Activated T-cell treated with anti-CD3 and anti-CD28 coated beads, Interleukin-2, amount 50 U/mL, for 72 hours (primary cell): ENCODE measurements at places on chromosomes 5 and 9. TPM values are rescaled to one million over a fixed set of nuclear protein-coding genes. Genes with fewer than 3 reads are reported as not detected.

The C6 gene
- total RNA-seq: not detected

DNA sequence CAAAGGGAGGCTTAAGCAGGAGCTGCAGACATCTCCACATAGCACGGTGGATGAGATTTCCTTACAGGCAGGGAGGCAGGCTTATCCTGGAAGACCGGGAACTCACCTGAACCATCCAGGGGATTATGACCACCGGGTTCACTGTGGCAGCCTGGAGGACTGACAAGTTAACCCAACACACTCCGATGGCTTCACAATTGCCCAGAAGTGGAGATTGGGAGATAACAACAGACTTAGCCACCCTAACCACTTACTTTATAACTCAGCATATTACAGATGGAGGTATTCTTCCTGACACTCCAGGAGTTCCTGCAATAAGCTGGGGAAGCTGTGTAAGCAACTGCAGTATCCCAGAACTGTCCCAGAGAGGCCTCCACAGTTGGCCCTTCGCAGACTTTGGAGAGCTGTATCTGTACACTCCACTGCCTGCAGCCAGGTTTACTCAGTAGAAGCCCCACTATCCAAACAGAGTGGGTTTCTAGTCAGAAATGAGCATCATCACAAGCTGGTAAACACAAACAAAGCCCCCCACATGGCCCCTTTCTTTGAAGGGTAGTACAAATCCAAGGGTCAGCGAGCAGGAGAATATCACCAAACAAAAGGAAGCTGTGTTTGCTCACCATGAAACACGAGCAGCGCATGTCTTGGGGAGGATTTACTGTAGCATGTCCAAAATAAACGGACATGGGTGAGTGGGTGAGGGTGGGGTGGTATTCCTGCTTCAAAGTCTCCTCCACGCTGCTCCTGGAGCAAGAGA lies 462.2 kb downstream of the RASEF start:
- DNase-seq: no peak

DNA sequence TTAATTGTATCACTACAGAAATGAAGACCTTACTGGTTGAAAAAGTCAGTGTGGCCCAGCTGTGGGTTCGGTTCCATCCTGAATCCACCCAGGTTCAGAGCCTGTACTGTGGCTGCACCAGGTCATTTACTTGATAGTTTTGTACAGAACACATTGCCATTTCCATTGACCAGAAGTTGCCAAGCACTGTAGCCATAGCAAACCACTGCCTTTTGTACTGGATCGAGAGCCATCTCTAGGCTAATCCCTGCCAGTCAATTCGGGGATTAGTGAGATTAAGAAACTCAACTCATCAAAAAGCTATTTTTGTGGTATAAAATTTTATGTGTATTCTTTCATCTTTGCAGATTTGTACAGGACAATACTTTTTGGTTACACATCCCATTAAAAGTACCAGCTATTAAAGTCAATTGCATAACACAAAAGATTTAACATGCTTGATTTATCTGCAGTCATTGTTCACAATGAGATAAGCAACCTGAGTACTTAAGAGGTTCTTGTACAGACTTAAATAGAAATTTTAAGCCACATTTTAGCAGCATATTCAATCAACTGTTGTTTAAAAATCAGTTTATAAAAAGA lies 108.5 kb upstream of the OTULINL start:
- DNase-seq: no peak

GRCh38 chr5:116144103-116144502 lies 59.3 kb downstream of the COMMD10 start:
- DNase-seq: no peak

DNA sequence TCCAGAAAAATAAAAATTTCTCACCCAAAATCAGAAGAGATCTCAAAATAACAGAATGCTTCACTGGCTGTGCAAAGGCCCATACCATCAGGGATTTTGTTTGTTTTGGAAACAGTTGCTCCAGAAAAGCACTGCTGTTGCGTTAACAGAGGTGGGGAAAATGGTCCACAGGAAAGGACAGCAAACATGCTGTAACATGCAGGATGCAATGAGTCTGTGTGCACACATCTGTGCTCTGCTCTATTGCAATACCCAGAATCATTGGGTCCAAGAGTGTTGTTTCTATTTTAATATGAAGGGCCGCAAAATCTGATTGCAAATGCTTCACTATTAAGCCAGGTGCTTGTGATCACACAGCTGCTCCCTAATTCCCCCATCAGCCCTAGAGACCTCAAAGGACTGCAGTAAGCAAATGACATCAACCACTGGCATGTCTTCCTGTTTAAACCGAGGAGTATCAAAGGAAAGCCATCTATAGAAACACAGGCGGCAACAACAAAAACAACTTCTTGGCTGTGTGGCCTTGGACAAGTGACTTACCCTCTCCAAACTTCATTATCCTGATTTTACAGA lies 141.0 kb downstream of the DCP2 start:
- no peak for DNase-seq

DNA sequence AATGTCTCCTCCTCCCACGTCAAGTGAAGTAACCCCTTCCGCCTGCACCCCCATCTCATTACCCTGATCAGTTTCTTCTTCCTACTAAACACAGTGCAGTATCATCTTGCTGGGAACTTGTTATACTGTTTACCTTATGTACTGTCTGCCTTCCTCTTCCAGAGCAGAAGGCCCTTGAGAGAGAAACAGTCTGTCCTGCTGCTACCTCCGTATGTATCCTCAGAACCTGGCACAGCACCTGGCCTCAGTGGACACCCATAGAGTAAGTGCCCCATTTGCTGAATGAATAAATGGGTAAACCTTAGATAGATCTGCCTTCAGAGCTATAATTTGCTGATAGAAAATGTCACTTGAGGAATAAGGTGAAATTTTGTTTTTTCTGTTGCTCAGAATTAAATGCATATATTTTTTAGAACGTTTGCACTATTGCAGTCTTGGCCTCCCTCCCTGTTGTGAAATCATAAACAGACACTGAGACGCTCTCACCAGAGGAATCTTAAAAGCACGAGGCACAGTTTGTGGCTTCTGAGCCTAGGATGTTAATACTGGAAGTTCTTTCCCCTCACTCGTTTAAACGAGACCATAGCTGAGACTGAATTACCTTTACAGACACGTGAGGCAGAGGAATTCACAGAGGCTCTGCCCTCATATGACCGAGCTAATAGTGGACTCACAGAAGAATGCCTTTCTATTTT lies 223.1 kb upstream of the DAP start:
- DNase-seq: no peak

- no peak for DNase-seq
Measured at GRCh38 chr5:1405121-1405520, 40.1 kb downstream of the SLC6A3 start.

The JADE2 gene
- total RNA-seq: 88.8 TPM

The KIF4B gene
- not detected for total RNA-seq

The CTSV gene
- 1.3 TPM for total RNA-seq

The MZB1 gene
- total RNA-seq: 19.7 TPM

The VLDLR gene
- 19.2 TPM for total RNA-seq

- DNase-seq: no peak
Measured at GRCh38 chr5:132180134-132180745, 47.4 kb downstream of the P4HA2 start.

The ZDHHC12 gene
- 53.7 TPM for total RNA-seq

The HTR1A gene
- total RNA-seq: not detected

DNA sequence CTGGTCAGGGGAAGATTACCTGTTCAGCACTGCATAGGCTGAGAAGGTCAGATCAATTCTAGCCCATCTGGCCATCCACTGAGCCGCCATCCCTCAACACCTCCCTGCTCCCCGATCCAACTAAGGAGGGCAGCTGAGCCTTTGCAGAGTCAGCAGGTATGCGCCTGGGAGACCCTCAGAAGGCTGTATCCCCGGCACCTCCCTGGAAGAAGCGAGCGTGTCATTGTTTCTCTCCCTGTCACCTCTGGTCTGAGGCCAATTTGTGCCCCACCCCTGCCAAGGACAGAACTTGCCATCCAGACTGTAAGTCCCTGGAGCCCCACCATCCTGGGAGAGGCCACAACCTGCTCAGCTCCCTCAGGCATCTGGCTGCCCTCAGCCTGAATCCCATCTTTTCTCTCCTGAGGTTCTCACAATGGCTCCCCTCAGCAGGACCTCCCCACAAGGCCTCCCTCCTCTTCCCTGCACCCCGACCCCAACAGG lies 2.6 kb downstream of the CLTB start:
- no peak for DNase-seq

The TMC1 gene
- 0.43 TPM for total RNA-seq

DNA sequence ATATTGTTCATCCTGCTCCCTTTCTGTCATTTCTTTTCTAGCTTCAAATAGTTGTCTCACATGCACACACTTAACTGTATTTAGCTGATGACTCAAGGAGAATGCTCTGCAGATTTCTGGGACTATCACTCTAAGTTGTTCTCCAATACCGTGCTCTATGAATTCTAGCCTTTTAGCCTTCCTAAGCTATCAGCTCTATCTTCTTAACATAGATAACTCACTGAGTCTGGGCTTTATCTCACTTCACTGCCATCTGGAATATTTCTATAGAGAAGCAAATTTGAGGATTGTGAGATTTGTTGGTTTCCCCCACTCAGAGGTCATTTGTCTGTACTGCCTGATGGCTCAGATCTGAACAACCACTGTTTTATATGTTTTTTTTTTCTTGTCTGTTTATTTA lies 369.7 kb downstream of the TUSC1 start:
- no peak for DNase-seq

DNA sequence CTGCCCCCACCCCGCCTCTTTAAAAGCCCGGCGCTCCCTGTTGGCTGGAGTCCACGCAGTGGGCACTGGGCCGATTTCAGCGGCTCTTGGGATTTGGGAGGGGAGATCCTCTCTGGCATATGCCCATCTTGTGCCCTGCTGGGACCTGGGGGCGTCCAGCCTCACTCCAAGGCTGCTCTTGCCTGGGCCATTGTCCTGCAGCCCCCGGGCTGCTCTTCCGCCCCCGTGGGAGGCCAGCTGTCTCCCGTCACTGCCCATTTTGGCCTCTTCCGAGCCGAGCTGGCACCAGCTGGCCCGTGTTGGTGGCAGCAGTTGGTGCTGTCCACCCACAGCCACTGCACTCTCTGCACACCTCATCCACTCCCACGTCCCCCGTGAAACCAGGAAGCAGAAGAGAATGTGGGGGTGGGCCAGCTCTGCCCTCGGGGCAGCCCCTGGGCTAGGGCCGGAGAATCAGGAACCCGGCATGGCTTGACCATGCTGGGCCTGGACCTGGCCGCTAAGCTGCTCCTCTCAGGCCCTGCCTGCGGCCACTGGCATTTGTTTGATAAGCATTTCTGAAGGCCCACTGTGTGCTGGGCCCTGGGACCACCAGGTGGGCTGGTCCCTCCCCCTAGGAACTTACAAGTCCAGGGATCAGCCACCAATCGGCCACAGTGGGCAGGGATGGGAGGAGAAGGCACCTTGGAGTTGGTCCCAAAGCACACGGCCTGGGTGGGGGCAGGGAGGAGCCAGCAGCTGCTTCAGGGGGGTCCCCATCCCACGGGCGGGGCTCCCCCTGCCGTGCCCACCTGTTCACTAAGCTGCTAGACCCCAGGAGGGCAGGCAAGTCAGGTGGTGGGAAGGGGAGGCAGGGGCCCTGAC lies 2.2 kb downstream of the C8G start:
- no peak for DNase-seq
